Activated naive CD4-positive, alpha-beta T cell treated with anti-CD3 and anti-CD28 coated beads for 36 hours (primary cell): ENCODE measurements at places on chromosomes 13 and 19. TPM values are rescaled to one million over a fixed set of nuclear protein-coding genes. Genes with fewer than 3 reads are reported as not detected.

Gene ZNF530
- total RNA-seq, result 4.4 TPM

Gene PRODH2
- not detected for total RNA-seq

GRCh38 chr19:10660346-10660745 is 6.2 kb downstream of the ILF3 start:
- DNase-seq, result no peak

DNA sequence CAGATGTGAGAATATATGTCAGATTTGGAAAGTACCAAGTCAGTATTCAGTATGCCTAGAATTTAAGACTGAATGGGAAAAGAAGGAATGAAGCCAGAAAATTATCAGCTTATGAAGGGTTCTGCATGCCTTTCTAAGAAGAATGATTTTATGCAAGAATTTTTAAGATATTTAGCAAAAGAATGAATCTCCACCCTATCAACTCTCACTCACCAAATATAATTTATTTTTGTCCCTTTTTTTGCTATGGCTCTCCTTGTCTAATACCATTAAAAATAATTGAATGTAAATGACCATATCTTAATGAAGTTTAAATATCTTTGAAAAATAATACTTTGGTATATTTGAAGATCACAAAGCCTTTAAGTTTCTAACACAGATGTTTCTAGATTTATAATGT is 612.7 kb upstream of the GPC6 start:
- no peak for DNase-seq

GRCh38 chr19:45104658-45105349 is 11.8 kb downstream of the PPP1R37 start:
- DNase-seq, result peak; percentile 22
